GM20000 (cell line): ENCODE measurements at places on chromosomes 7 and 10.

DNA sequence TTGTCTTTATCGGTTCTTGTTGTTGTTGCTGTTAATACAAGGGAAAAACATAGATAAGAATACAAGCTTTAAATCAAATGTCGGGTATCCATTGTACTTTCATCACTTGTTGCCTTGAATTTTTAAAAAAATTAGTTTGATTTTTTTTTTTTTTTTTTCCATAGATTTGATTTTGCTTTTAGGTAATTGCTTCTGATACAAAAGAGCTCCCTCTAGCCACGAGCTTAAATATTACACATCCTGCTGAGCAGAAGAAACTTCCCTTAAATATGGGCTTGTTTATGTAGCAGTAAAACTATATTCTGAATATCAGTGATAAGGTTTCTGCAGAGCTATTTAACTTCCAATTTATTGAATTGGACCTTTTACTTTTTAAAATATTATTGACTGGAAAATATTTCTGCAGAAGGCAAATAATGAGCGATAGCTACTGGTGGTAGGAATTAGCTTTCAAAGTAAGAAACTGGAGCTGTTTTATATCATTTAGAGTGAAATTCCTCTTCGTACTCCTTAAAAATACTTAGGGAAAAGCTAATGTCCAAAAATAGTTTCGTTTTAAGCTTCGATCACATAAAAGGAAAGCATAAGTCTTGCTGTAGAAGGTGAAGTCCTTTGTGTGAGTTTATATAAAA lies 216.9 kb downstream of the POLR1F start:
- DNase-seq: peak; percentile 4

DNA sequence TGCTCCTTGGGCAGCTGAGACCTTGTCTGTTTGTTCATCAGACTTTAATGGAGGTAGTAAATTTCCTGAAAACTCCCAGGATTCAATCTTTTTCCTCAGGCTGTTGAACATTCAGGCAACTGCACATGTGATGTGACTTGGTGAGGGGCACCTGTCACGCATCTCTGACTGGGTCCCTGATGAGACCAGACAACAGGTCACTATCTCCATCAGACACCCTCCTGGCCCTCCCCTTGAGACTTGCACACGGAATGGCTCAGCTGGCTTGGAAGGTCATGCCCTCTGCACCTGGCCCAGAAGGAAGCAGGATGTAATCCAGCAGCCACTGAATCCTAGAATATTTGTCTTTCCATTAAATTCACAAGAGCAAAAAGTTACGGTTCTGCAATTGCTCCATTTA lies 15.9 kb downstream of the AQP1 start:
- DNase-seq: no peak

- no peak for DNase-seq
Measured at GRCh38 chr10:120188950-120189349, 268.1 kb upstream of the PLPP4 start.

DNA sequence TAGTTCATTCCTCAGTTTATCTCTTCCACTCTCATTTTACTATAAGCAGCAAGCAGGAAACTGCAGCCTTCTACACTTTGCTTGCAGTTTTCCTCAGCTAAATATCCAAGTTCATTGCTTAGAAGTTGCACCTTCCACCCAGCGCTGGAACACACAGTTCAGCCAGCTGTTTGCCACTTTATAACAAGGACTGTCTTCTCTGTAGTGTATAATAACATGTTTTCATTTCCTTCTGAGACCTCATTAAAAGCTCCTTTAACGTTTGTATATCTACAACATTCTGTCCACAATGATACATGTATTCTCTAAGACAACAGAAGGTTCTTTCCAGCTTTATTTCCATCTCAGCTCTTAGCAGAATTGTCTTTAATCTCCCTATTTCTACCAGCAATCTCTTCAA lies 74.1 kb downstream of the GNAI1 start:
- DNase-seq: no peak

GRCh38 chr10:1358147-1358546 lies 302.0 kb downstream of the WDR37 start:
- DNase-seq: no peak

GRCh38 chr10:90112681-90113080 lies 411.3 kb downstream of the KIF20B start:
- no peak for DNase-seq

DNA sequence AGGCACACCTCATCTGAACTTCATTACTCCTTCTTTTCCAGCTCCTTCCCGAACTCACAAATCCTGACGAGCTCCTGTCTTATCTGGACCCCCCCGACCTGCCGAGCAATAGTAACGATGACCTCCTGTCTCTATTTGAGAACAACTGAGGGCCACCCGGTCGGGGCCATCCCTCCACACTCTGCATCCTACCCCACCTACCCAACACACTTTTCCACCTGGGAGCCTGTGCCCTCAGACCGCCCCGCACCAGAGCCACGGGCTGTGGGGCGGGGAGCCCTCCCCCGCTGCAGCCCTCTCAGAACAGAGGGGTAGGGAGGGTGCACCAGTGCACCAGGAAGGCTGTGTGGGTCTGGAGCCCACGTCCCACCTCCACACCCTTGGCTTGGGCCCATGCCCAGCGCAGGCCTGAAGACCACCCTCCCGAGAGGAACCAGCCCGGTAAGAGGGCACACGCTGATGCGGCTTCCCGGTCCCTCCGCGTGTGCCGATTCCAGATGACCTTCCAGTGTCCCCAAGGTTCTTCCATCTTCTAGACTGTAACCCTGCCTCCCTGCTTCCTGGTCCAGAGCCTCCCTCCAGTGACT lies 34.6 kb upstream of the PPIF start:
- no peak for DNase-seq

DNA sequence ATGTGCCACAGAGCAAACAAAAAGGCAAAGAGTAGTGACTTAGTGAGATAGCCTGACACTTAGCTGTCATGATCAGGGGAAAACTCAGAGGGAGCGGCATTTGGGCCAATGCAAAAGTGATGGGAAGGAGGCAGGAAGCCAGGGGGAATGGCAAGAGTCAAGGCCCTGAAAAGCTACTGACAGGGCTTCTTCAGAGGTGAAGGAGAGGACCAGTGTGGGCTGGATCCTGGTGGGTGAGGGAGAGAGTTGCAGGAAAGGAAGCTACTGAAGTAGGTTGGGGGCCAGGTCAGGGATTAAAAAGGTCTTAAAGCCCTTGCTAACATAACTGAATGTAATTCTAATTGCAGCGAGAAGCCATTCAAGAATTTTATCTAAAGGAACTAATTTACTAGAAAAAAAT lies 117.0 kb downstream of the AASS start:
- no peak for DNase-seq

- DNase-seq: no peak
Measured at GRCh38 chr10:119325131-119325530, 117.8 kb downstream of the GRK5 start.

GRCh38 chr10:14191871-14192270 lies 138.9 kb downstream of the FRMD4A start:
- no peak for DNase-seq

- DNase-seq: peak; percentile 18
Measured at GRCh38 chr7:96992192-96993005, 13.0 kb upstream of the DLX6 start.

GRCh38 chr7:119903085-119903484 lies 369.9 kb upstream of the KCND2 start:
- no peak for DNase-seq

DNA sequence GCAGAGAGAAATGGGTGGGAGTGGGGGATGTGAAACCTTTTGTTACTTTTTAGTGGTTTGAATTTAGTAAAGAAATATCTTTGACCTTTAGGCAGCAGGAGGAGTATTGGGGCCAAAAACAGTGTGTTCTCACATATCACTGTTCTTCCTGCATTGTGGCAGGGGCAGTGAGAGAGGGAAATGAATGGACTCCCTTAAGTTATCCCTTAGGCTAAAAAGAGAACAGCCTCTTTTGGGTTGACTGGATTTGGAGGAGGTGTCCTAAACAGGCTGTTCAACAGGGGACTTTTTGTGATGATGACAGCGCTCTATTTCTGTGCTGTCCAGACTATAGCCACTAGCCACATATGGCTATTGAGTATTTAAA lies 22.3 kb downstream of the ZNF775 start:
- peak; percentile 58 for DNase-seq

GRCh38 chr7:73758581-73759138 lies 11.4 kb downstream of the CLDN3 start:
- no peak for DNase-seq

- DNase-seq: no peak
Measured at GRCh38 chr10:8396675-8397074, 342.2 kb downstream of the GATA3 start.

- DNase-seq: no peak
Measured at GRCh38 chr7:30476459-30477145, 2.0 kb downstream of the NOD1 start.

DNA sequence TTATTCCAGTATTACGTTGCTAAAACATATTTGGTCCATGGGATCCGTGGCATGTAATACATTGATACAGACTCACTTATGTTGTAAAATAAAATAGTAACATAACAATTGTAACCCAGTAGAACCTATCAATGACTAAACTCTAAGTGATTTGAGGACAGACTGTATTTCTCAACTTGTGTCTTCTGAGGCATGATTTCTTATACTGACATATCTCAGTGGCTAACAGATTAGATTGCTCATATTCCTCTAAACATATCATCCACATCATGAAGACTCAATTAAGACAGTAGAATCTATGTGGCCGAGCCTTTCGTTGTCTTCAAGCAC lies 72.3 kb downstream of the CREB5 start:
- DNase-seq: no peak

GRCh38 chr7:116159711-116160110 lies 50.6 kb upstream of the TES start:
- DNase-seq: no peak

DNA sequence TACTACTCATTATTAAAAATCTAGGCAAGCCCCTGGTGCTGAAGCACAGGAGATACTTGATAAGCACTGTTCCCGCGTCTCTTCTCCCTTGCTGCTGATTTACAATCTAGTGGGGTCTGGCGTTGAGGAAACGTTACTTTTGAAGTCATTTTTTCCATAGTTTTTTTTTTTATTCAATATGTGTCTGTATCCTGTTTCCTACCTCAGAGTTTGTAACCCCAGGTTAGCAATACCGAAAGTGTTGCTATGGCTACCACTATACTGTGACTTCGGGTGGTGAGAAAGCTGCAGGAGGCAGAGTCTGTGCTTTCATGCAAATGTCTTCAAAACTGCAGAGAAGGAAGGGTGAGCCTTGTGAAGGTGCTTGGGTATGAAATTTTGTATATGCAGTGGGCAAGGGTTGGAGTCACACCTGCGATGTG lies 458.8 kb upstream of the GHITM start:
- peak; percentile 78 for DNase-seq

DNA sequence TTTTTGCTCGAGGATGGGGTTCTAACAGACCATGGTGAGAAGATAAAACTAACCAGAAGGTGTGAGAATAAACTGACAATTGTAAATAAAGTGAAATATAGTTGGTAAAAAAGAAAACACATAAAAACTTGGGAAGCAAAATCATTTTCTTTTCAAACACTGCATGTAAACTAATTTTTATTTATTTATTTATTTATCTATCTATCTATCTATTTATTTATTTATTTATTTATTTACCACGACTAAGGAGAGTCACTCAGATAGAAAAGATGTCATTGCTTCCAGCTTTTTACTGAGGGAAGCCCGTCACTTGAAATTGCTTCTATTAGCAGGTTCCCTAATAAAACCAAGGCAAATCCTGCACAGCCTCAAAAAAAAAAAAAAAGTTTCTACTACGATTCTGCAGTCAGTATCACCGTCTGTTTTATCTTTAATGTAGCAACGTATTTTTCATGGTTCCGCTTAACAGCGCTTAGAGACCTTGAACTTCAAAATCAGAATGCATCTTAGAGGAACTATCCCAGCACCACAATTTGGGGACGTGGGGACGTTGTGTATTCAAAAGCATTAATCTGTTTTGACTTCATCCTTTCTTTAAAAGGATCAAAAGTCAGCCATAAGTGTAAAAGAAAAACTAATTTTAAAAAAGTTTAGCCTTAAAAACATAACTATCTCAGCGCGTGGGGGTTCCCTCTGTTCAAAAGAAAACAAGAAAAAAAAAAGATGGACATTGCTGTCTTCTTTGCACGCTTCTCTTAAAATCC lies 33.3 kb upstream of the EBLN1 start:
- DNase-seq: peak; percentile 24

DNA sequence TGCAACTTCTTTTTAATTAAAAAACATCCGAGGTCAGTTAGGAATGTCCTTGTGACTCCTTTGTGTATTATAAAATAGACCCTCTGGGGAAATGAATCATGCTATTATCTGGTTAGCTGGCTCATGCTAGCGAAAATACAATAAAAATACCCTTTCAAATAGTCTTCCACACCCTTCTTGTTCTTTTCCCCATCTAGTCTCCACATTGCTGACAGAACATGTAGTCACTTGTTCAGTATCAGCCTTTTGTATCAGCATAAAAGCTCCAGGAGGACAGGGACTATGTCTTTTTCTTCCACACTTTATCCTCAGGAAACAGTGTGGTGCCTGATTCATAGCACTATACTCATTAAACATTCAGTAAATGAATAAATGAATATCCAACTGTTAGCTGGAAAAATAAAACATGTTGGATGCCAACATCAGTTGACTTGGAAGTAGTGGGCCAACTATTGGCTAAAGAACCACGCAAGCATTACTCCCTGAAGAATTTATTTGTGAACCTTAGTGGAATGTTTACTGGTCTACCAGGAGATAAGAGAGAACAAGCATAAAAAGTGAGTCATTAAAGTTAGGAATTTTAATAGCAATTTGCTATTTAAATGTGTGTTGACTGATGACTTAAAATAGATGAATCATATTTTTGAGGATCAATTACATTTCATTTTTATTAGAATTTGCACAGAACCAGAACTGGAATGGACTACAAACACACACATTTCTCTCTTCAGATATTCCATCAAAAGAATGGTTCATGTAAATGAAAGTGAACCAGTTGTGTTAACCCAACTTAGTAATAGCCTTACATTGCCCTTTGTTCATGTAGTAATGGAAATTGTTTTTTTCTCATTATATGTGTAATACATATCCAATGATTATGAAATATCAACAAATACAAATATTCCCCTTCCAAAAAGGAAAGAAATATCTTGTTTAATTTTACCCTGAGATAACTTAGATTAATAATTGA lies 129.6 kb downstream of the DKK1 start:
- no peak for DNase-seq

DNA sequence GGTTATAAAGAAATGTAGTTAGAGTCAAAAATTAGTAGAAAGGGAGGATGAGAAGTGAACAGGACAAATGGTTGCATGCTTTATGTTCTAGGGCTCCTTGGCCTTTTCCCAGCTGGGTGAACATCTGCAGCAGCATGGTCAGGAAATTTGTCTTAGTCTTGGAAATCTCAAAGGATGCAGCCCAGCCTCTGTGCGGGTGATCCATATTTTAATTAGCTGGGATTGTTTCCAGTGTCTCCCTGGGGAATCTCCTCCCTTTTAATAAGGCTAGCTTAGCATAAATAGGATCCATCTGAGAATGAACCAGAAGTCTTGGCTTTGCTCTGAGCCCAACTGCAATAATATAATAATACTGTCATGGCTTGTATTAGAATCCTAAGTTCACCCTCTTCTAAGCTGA lies 198.3 kb downstream of the PRKG1 start:
- DNase-seq: no peak
